ENCODE measurements at places on chromosomes 3 and 15. TPM values are rescaled to one million over a fixed set of nuclear protein-coding genes. Genes with fewer than 3 reads are reported as not detected.

The ARNT2 gene
- 4.9 TPM for total RNA-seq

The CYP1A2 gene
- not detected for total RNA-seq

The GPR62 gene
- 0.22 TPM for total RNA-seq

The MEX3B gene
- total RNA-seq: 4.0 TPM

The KATNBL1 gene
- total RNA-seq: 19.3 TPM

The ASTE1 gene
- 3.4 TPM for total RNA-seq

The RASGRF1 gene
- not detected for total RNA-seq

The SLC24A5 gene
- total RNA-seq: not detected

The C3orf85 gene
- total RNA-seq: not detected

The ANKDD1A gene
- total RNA-seq: 1.1 TPM

The ECT2 gene
- 6.3 TPM for total RNA-seq
